ENCODE measurements at places on chromosomes 1 and 21.

- no peak for DNase-seq
These were observed 136.5 kb downstream of the ZSCAN20 start for GRCh38 chr1:33608825-33609400.

DNA sequence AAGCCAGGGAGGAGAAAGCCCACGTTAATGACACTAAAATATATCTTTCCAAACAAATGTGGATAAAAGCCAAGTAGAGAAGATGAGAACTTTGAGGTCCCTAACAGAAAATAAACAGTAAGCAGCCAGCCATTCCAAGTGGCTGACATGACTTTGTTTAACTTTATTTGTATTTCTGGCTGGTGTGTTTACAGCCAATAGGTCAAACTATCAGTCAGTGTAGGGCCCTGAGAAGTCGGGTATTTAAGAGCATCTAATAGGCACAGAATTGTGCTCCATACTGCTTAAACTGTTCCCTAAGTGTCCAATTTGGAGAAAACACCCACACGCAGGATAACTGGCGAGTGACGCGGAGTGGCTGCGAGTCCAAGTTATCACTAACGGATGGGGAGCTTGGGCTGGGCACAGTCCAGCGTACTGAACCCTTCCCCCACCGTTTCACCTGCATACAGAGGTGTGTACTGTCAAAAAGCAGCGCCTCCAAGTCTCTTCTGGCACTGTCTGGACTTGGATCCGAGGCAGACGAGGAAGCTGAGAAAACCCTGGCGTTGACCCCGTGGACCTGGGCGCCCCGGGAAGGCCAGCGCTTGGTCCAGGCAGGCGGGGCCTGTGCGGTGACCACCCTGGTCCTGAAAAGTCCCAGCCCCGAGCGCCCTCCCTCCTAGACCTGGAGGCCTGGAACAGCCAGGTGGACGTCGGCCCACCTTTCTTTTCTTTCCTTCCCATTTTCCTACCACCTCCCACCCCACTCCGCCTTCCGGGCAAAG lies 662 bp upstream of the LGALS8 start:
- DNase-seq, result no peak

GRCh38 chr21:31887391-31887841 lies 14.6 kb downstream of the HUNK start:
- DNase-seq, result no peak

DNA sequence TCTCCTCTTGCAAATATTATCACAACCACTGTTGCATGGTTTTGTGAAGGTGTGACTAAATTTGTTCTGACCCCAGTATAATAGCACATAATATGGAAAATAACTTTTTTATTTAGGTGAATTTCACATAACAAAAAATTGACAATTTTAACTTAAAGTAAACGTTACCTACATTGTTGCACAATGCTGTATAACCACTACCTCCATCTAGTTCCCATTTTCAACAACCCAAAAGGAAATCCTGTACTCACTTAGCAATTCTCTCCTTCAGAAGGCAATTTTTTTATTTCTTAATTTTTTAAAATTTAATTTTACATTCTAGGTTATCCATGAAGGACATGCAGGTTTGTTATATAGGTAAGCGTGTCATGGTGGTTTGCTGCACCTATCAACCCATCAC lies 95.2 kb downstream of the KCNJ6 start:
- DNase-seq, result no peak

- no peak for DNase-seq
These were observed 35.5 kb downstream of the KCNK2 start for GRCh38 chr1:215118081-215118480.

- no peak for DNase-seq
These were observed 77.9 kb downstream of the PRDM16 start for GRCh38 chr1:3146907-3147306.

DNA sequence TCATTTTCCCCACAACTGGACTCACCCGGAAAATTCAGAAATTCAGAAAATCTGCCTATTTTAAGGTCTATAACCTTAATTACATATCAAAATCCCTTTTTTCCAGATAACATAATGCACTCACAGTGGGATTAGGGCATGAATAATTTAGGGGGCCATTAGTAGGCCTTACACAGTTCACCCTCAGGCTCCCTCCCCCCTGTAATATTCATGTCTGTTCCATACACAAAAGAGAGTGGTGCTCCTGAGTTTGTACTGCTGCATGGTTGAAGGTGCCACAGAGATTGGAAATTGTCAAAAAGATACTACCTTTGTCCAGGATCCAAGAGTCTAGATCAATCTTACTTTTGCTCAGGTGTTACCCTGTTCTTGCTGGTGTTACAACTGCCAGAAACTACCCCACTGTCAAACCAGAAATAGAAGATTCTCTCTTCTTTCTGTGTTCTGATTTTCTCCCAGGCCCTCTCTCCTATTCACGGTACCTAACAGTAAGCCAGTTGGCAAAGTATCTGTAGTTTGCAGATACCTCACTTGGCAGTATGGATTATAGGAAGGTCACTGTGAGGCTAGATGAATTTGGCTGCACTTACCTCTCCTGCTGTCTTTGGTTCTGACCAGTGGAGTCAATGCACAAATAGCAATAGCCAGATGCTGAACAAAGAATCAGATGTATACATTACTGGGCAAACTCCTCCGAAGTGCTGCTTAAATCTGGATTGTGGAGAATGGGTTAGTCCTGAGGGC lies 53.2 kb downstream of the C1orf198 start:
- no peak for DNase-seq

GRCh38 chr1:113949007-113949406 lies 19.9 kb downstream of the HIPK1 start:
- DNase-seq, result no peak

DNA sequence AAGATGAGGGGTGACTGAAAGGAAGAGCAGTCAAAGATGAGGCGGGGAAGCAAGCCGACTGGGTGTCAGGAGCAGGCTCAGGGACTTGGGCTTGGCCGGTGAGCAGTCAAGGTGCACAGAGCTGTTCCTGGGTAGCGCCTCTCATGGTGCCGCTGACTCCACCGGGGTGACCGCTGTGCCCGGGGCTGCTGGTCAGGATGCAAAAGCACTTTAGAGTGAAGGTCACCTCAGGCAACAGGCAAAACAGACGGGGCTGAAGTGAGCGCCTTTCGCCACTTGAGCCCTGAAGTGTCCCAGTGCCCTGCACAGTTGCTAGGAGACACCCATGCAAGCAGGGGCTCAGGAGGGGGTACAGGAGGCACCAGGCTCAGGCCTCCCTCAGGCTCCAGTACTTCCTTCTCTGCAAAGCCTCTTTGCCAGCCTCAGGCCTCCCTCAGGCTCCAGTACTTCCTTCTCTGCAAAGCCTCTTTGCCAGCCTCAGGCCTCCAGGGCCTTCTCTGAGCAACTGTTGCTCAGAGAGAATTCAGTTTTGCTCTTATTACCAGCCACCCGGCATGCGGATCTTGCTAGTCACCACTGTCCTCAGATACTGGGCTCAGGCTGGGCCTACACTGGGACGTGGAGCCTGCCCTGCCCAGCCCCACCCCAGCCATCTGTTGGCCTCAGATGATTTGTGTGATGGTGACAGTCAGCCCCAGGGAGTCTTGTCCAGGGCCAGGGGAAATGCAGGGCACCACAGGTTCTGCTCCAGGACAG lies 99.7 kb upstream of the IRF2BP2 start:
- no peak for DNase-seq

DNA sequence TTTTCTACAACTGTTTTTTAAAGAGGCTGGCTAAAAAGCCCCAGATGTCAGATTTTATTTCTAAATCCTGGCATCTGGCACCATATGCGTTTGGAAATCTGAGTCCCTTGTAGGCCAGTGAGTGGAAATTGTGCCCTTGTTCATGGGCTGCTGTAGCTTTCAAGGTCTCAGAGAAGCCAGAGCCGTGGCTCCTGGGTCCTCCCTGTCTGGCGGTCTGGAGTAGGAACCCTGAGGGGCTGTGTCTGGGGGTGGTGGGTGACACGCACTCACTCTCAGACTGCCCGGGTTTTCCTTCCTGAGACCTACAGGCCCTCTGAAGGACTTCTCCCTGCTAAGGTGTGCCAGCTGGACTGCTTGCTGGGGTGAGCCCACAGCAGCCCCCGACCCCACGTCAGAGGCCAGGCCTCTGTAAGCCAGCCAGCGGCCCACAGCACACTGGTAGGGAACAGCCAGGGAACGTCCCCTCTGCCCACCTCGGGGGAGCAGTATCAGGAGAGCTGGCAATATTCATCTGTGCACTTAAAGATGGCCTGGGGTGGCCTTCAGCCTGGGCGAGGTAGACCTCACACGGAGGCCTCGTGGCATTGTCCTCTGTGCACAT lies 151.5 kb downstream of the PEX14 start:
- no peak for DNase-seq

DNA sequence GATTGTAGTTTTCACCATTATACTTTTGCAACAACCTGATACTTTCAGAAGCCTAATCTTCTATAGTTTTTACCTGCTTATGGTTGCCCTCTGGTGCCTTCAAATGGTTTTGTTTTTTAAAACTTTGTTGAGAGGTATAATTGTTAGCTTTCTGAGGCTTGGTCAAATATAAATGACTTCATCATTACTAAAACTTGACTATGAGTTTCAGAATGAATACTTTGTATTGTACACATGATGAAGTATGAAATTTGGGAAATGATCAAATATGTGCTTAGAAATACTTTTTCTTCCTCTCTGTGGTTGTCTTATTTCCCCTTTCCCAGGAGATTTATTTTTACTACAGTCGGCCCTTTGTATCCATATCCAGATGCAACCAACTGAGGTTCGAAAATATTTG lies 151.8 kb upstream of the B3GALT2 start:
- DNase-seq, result no peak

DNA sequence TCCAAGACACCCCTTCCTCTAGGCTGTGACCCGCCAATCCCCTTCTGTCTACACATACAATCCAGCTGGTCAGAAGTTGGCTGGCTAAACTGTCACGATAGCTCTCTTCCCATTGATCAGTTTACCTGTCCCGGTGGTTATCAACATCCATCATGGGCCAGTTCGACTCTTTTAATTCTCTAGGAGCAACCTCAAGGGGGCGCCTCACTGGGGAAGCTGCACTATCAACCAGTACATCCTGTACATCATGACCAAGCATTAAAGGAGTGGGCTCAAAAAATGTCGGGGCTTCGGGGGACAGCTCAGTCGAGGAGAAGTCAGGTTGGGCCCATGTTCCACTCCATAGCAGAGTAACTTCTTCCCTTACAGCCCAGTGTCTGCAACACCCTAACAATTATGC lies 53.2 kb upstream of the B3GALNT2 start:
- DNase-seq, result no peak

Data from stimulated activated CD4-positive, alpha-beta T cell treated with anti-CD3 and anti-CD28 coated beads, Interleukin-2, amount 100 ng/mL, for 4 hours (primary cell).